ENCODE measurements at places on chromosomes 2 and 18.
A peak's percentile ranks its signal among the peaks of the same experiment; 100 is the strongest.

DNA sequence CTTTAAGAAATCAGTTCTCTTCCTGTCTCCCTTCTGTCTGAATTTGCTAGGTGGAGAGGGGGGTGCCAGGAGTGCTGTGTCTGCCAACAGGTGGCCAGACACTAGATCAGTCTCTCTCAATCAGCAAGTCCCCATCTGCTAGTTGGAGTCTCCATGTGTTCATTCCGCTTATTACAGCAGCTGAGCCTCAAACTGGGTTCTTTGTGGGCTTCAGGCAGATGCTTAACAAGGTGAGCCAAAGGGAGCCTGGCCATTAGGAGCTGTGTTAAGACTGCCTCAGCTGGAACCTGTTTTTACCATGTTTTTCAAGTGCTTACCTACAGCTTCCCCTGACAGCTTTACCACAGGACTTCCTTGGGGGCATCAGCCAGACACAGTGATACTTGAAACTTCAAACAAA is 401.9 kb downstream of the LRP1B start:
- no peak for DNase-seq

GRCh38 chr2:238897911-238898311 is 50.0 kb downstream of the TWIST2 start:
- DNase-seq, result no peak

DNA sequence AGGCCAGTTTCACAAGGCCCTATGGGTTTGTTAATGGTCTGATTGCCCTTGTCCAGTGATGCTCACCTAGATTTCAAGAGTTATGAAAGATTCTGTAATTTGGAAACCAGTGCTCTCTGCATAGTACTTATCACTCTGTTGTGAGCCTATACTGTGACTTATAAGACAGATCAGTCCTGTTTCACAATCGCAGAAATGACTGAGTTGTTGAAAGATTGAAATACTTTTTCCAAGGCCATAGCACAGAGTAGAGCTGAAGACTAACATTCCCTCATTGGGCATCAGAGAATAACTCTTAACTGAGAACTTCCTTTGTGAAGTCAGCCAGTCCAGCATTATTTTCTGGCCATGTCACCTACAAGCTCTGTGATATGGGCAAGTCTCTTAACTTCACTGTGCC is 44.0 kb downstream of the CCDC85A start:
- DNase-seq, result no peak

DNA sequence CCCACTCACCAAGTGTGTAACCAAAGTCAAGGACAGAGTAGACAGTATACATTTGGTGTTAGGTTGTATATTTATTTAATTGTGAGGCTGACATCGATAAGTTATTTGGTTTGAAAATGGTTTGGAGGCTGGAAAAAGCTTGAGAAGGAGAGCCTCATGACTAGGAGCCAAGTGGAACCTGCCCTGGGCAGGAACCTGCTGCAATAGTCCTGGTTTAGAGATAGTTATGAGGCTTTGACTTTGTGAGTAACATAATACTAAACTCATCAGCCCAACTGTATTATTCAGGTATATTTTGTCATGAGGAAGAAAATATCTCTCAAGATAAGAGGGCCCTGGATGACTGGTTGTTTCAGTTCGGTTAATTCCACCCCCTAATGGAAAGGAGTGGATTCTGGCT is 234.3 kb upstream of the CYRIA start:
- no peak for DNase-seq

GRCh38 chr2:102200539-102200938 is 13.7 kb downstream of the IL1RL2 start:
- no peak for DNase-seq

- no peak for DNase-seq
These were observed 391.2 kb upstream of the HNRNPA3 start for GRCh38 chr2:176821350-176821749.

GRCh38 chr18:76370201-76370600 is 124.8 kb downstream of the ZNF516 start:
- DNase-seq, result no peak

DNA sequence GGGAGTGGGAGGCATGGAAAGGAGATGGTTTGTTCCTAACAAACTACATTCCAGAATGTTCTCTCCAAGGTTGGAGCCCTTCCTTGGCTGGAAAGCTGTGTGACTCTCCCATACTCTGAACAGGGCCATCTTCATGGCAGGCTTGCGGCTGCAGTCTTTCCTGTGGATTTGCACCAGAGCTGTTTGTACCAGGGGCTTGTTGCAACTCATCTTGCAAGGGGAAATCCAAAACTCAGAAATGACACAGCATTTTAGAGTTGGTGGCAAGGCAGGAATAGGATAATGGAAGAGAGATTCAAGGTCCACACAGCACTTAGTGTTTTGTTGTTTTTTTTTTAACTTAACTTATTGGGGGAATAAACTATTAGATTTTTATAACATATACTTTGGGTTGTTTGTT is 73.7 kb upstream of the ZNF516 start:
- no peak for DNase-seq

DNA sequence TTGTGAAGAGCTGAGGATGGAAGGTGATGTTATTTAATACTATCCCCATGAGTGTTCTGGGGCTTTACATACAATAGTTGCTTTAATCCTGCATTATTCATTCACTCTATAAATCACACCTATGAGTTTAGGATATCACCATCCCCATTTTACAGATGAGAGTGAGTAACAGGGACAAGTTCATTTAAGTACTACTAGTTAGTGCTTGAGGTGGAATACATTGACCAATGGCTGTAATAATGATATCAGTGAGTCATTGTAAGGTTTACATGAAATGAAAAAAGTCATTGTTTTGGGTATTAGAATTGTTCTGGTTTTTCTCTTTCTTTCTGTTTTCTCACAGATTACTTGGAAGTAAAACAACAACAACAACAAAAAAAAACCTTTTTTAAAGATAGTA is 42.5 kb downstream of the TANC1 start:
- DNase-seq, result no peak

DNA sequence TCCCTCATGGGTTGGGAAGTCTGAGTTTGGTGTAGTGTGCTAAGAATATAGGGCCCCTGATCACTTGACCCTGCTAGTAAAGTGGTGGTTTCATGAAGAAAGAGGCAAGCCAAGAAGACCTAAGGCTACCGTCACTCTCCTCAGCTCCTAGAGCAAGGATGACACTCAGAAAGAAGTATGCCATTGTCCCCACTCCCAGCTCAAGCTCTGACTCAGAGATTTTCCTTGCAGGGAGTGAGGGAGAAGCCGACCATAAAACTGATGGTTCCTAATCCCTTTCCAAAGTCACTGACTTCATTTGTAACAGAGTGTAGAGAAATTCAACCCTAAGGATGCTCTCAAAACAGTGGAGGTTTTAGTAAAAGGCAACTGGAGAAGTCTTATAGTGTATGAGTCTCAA is 80.9 kb downstream of the ICA1L start:
- DNase-seq, result no peak

- DNase-seq, result no peak
These were observed 456 bp upstream of the NFATC1 start for GRCh38 chr18:79395308-79395640.

DNA sequence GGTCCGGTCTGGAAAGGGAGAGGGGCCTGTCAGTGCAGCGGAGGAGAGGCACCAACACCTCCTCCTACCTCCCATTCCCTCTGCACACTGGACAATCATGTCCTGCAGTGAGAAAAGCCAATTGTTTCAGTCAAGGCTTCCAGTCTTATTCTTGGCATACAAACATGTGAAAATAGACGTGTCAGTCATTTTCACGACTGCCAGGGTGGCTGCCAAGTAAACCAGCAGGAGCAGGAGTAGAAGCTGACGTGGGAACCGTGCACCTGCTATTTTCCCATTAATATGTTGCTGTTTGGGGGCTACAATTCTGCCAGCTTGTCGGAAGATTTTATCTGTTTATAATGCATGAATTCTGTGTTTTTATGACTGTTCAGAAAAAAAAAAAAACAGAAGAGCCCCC is 202.3 kb downstream of the SPP2 start:
- DNase-seq, result no peak

GRCh38 chr2:229925201-229925600 is 2.9 kb downstream of the FBXO36 start:
- no peak for DNase-seq

DNA sequence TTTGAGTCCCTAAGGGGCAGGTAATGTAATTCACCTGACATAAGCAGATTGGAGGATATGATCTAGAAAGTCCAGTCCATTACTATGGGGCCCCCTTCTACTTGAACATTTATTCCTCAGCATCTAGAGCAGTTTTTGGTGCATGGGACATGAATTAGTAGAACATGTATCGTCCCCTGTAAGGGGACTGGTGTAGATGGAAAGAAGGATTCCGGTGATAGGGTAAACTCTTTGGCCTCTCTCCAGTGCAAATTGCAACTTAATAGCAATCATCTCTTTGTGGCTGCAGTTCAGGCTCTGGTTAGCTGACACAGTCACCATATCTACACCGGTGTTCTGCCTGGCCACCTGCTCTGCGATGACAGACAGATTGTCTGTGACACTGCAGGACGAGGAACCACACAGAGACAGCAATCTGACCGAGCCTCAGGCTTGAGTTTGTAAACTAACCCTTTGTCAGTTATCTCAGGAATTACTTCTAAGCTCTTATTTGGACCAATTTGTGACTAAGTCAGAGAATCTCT is 6.4 kb upstream of the SLC8A1 start:
- no peak for DNase-seq

DNA sequence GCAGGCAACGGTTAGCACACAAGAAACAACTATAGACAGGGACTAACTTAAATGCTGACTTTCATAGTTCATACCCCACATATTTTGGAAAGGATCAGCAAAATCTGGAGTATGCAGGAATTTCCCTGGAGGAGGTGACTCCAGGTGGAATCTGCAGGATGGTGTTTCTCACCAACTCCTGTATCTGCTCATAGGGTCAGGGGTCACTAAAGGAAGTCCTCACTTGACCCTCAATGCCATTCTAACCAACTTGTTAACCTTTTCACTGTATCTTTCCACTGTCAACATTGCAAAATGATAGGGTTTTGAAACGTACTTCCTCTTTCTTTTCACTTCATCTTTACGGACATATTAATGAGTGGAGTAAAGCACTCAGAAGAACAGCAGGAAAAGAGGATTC is 207.0 kb upstream of the CXCR4 start:
- DNase-seq, result no peak

GRCh38 chr2:108193251-108193650 is 46.5 kb upstream of the SULT1C3 start:
- DNase-seq, result no peak

GRCh38 chr2:32798829-32799228 is 147.9 kb upstream of the LTBP1 start:
- no peak for DNase-seq

- no peak for DNase-seq
These were observed 7.7 kb upstream of the STK39 start for GRCh38 chr2:168255103-168255502.

DNA sequence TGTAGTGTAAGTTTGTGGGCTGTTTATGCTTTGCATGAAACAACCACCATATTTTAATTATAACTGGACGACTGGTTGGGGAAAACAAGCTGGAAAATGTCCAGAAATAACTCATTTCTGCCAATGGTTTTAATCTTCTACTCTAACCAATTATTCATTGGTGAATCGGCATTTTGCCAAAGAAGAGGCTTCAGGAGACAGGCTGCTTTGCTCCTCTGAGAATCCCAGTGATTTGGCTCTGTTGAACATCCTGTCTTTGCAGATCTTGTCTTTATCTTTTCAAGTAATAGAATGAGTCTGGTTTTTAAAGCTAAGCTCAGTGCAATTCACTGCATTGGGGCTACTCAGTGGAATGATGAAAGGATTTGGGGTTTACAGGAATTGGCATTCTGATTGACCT is 109.6 kb downstream of the APOB start:
- DNase-seq, result no peak

DNA sequence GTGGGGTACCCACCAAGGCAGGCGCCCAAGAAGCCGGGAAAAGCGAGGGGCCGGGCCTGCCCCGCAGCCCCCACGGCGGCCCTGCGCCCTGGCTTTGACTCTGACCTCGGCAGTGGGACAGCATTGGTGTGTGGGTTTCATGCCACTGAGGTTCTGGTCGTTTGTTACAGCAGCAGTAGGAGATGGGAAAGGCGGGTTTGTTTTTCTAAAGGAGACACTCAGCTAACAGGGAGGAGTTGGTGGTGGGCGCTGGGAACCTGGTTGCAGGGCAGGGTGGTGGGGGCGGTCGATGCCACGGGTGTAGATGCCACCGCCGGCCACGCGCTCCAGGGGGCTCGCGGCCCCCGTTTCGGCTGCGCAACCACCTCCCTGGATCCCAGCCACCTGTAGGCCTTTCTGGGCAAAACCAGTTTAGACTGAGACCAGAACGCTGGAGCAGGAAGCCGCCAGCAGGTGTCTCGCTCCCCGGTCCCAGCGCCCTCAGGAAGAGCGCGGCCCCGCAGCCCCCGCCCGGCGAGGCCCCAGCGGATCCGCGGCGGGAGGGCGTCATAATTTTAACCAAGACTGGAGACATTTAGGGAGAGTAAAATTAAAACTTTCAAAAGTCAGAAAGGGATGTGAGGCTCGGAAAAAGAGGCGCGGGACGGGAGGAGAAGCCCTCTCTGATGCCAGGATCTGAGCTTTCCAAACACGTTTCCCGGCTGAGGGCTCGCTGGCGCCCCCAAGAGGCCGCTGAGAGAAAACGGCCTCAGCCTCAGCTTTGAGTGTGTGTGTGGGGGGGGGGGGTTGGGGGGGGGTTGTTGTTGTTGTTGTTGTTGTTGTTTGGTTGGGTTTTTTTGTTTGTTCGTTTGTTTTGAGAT is 17.4 kb downstream of the CIDEA start:
- peak; percentile 36 for DNase-seq

DNA sequence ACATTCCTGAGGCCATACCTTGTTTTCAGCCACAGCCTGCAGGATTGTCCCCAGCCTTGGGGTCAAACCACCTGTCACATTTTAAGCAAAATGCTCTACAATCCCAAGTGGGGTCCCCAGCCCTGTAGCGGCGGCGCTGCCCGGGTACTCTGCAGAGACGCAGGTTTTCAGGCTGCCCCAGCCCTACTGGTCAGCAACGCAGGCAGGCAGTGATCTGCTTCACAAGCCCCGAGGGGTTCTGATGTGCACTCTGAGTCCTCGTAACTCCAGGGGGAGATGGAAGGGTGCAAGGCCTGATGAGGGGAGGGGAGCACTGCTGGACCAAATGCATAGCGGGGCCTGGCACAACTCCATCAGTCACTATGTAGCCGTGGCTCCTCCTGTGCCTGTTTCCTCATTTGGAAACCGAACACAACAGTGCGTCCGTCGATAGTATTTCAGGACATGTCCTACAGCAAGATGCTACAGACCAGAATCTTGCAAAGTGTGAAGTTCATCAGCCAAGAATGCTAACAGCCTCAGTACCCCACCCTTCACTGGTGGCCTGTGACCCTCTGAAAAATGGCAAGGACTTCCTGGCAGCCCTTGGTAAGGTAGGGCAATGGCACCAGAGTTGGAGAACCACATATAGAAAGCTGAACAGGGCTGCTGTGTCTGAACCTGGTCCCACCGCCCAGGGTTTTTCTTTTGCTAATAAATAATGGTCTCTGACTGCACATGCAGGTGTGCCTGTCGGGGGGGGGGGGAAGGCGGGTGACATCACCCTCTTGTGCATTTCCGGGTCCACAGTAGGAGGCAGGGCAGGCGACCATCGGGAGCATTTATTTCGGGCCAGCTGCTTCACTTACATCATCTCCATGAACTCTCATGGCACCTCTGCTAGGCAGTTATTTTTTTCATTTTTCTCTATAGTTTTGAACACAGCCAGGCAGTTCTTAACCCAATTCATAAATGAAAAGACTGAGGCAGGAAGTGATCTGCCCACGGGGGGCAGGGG is 50.6 kb upstream of the TFCP2L1 start:
- no peak for DNase-seq

Data from SW 1271 (cell line).